DMS53 (cell line): ENCODE measurements at places on chromosomes 13 and 19.

DNA sequence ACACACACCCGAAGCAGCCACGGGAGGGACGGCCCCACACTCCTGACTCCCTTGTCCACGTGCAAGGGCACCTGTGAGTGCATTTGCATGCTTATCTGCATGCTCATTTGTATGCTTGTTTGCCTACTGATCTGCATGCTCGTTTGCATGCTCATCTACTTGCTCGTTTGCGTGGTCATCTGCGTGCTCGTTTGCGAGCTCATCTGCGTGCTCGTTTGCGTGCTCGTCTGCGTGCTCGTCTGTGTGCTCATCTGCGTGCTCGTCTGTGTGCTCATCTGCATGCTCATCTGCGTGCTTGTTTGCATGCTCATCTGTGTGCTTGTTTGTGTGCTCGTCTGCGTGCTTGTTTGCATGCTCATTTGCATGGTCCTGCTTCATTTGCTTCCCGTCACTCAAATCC, 23.8 kb downstream of the SHC2 start:
- DNase-seq: no peak

DNA sequence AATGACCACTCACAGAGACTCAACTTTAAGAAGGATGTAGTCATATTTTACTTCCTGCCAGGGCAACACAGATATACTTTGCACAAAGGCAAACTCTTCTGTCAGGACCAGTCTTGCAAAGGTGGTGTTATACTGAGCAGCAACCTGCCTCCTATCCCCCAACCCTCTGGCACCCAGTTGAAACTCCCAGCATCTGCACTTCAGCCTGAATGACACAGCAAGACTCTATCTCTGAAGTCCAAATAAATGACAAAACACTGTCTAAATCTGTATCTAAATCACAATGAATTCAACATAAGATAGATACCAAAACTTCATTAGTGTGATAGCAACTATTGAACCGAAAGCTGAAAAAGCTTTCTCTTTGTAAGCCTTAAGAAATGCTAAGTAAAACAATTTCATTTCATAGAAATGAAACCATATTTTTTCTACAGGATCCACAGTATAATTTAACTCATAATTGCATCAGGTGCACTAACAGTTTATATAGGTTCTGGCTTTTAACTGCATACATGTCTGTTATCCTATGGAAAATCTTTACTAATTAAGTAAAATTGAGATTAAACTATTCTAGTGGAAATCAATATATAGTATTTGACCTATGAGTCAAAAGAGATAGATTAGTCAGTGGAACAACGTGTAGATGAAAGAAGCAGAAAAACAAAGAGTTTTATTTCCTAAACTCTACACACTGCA, 163.7 kb downstream of the TBC1D4 start:
- DNase-seq: no peak

DNA sequence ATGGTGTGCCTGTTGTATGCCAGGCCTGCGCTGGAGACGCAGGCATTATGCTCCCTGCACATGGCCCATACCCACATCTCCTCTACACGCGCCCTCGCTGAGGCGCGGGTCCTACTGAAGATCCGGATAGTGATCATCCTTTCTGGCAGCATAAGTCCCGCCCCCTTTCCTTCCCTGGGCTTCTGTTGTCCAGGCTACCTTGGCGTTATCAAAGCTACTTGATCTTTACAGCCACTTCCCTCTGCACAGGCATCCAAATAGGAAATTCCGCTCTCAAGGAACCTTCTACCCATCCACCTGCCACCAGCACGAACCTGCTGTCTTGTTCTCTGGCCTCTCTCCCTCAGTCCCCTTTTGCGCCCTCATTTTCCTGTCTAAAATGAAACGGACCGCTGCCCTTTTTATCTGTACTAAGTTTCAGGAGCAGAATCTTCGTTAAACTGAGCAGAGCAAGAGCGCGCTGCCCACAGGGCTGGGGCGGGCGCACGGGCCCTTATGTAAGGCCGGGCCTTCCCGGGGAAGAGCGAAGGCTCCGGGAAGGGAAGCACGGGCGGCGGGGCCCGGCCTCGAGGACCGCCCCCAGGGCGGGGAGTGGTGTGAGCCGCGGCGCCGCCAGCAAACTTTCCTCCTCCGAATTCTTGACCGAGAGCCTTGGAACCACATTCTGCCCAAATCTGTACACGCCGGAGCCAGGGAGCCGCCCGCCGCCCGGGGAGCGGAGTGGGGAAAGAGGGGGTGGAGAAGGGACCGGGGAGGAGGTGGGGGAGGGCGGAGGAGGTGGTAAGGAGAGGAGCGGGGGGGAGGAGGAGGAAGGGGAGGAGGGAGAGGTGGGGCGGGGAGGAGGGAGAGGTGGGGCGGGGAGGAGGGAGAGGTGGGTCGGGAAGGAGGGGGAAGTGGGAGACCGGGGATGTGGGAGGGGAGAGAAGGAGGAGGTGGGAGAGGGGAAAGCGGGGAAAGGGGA, 920 bp upstream of the UBE2L5 start:
- peak; percentile 86 for DNase-seq

- peak; percentile 79 for DNase-seq
Measured at GRCh38 chr13:35549481-35549880, 73.0 kb upstream of the MAB21L1 start.

GRCh38 chr13:99351772-99352171, 44.6 kb upstream of the GPR183 start:
- no peak for DNase-seq

- no peak for DNase-seq
Measured at GRCh38 chr13:63288576-63288975, 1872.9 kb upstream of the PCDH20 start.

DNA sequence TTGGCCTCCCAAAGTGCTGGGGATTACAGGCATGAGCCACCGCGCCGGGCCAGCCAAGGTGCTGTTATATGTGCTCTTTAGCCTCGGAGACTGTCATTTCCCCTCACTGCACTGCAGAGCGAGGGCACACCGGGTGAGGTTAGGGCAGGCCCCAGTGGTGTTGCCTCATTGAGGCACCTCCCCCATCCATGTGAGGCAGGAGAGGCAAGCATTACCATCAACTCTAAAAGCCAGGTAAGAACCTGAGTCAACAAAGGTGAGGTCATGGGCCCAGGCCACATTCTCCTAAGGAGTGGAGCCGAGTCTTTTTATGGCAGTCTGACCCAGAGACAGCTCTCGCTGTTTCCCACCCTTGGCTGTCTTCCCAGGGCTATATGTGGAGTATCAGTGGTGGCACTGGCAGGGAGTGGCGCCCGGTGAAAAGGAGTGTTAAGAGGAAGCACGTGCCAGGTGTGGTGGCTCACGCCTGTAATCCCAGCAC, 10.9 kb downstream of the B3GNT8 start:
- DNase-seq: peak; percentile 98
